SK-MEL-5 (cell line): ENCODE measurements at places on chromosomes 1 and 21.

DNA sequence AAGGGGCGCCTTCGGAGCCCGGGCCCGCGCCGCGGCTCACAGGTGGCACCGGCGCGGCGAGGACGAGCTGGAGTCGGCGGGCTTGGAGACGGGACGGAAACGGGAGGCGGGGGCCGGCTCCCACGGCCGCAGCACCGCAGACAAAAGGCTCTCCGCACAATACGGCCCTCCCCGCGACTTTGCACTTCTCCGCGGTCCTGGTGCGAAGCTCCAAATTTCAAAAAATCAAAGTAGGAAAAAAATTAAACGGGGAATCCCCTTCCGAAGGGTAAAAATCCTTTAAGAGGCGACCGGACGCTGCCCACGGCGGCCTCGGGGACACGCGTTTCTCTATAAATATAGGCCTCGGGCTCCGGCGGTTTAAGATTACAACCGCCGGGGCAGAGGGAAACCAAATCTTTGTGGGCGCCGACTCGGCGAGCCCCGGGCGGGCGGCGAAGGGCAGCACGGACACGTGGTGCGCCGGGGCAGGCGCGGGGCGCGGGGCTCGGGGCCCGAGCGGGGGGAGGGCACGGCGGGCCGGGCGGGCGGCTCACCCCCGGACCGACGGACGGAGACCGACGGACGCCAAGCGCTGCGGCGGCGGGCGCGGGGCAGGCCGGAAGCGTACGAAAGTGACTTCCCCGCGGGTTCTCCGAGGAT, 453 bp downstream of the PABPC4 start:
- no peak for DNase-seq

DNA sequence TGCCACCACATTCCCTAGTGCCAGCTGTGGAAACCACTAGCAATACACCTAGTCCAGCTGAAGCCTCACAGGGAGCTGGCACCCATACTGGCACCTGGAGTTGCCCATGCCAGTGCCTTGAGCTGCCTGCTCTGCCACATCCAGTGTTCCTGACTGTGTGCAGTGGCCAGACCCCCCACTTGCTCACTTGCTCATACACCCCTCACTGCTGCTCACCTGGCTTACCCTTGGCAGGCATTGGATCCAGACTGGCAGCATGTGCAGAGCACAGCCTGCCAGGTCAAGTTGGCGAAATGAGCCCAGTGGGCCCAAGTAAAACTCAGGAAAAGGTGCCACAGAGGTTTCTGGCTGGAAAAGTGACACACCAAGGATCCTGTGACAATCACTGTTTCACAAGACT, 1618.6 kb upstream of the PRMT6 start:
- DNase-seq = no peak

DNA sequence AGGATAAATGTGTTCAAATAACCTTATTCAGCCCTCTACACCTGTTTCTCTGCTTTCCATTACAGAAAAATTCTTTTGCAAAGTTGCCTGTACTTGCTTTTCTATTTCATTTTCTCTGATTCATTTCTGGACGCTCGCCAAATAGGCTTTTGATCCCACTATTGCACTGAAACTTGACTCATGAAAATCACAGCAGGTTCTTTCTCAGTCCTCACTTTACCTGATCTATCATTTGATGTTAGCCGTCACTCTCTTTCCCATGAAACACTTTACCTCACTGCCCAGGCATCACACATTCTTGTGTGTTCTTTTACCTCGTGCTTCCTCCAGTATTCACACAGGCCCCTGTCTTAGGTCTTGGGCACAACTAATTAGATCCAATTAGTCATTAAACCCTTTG, 26.2 kb downstream of the HSPA13 start:
- DNase-seq = no peak

DNA sequence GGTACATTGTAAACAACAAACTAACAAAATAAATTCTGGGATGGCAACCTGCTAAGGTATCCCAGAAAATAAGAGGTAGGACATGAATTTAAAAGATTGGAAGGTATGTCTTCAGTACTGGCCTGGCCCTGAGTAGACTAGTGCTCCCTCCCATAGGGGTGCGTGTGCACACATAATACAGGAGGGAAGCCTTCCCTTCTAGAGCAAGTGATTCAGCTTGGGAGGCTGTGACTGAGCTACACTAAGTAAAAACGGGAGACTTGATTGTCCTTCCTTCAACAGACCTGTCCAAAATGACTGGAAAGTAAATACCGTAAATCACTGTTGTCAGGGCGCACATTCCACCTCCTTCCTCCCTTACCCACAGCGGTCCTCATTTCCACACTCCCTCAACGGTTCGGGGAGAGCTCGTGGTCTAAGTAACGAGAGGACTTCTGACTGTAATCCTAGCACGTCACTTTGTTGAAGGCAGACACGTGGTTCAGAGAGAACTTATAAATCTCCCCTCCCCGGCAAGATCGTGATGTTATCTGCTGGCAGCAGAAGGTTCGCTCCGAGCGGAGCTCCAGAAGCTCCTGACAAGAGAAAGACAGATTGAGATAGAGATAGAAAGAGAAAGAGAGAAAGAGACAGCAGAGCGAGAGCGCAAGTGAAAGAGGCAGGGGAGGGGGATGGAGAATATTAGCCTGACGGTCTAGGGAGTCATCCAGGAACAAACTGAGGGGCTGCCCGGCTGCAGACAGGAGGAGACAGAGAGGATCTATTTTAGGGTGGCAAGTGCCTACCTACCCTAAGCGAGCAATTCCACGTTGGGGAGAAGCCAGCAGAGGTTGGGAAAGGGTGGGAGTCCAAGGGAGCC, at the start of gene TGFB2:
Gene TGFB2 (plus strand): TSS at position 523 of the 859 bp plus-strand sequence. CDS start 1,366 bp downstream, outside the sequence.
- peak; percentile 58 for DNase-seq

GRCh38 chr1:199858171-199858570, 169.3 kb upstream of the NR5A2 start:
- DNase-seq = no peak

DNA sequence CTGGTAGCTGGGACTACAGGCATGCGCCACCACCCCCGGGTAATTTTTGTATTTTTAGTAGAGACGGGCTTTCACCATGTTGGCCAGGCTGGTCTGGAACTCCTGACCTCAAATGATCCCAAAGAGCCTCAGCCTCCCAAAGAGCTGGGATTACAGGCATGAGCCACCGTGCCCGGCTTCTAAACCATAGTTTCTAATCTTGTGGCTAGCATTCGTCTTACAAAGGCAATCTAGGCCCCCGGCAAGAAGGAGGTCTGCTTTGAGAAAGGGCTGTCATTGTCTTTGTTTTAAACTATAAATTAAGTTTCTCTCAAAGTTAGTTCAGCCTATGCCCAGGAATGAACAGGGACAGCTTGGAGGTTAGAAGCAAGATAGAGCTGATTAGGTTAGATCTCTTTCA, 10.3 kb upstream of the L1TD1 start:
- DNase-seq = no peak

- no peak for DNase-seq
These were observed 6.7 kb downstream of the INTS3 start for GRCh38 chr1:153734396-153735089.
